Kidney glomerular epithelial cell (primary cell): ENCODE measurements at places on chromosomes 5 and 9.

GRCh38 chr5:56815658-56816545 lies 553 bp downstream of the MAP3K1 start:
- no peak for DNase-seq

DNA sequence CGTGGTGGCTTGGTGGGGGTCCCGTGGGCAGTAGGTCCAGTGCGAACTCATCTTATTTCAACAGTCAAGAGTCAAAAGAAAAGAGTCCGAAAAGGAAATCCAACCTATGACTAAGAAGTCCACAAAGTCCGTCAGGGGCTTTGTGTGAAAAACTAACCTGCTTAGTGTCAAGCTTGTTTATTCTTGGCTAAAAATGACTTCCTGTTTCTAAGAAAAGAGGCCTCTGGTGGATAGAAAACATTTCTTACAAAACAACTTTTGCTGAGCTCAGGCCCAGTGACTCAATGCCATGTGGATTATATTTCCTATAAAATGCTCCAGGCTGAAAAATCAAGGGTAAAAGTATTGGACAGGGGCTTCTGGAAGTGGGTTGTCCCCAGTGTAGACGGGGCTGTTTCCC lies 105.9 kb downstream of the GADD45G start:
- no peak for DNase-seq

- DNase-seq, result no peak
Observed at GRCh38 chr5:131450941-131451340, 184.1 kb downstream of the RAPGEF6 start.

- no peak for DNase-seq
Observed at GRCh38 chr5:100553209-100553608, 18.0 kb downstream of the FAM174A start.

- DNase-seq, result no peak
Observed at GRCh38 chr5:154866841-154867240, 8.4 kb downstream of the CNOT8 start.

- DNase-seq, result no peak
Observed at GRCh38 chr5:118441956-118442355, 546.4 kb downstream of the DTWD2 start.

DNA sequence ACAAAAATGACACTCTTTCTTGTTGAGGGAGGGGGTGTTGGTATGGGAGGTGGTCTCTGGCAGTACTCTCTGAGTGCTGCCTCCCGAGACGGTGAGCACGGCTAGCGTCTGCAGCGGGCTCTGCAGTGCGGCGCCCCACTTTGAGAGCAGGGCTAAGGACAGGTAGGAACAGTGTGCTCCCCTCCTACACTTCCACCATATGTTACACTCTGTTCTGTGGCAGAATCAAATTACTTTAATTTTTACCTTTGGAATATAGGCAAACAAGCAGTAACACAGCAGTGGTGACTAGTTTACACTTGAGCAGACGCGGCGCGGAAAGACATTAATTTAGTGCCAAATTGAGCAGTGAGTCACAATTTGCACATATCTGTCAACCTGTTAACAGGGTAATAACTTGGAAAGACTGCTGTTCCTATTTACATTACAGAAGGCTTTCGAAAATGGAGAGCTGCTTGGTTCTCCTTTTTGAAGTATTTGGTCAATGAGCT lies 136.3 kb downstream of the MED27 start:
- no peak for DNase-seq

DNA sequence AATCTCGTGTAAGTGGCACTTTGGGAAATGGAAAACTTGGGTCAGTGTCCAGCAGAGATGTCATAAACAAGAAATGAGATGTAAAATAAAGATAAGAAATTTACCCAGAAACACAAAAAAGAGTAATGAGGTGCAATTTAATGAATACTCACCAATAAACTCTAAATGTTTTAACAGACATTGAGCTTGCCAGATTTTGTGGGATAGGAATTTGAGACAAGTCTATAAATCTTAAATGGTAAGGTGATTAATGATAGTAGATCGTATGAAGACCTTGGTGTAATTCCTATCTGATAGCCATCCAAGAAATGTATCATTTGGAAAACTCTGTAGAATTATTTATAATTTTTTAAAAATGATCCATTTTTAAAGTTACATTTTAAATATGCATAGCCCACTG lies 682.4 kb downstream of the MAT2B start:
- DNase-seq, result no peak

- DNase-seq, result no peak
Observed at GRCh38 chr5:180345186-180345585, 8.0 kb downstream of the GFPT2 start.

- DNase-seq, result peak; percentile 38
Observed at GRCh38 chr9:35000535-35001284, 11.2 kb downstream of the DNAJB5 start.

GRCh38 chr5:124065508-124065907 lies 553.5 kb downstream of the CSNK1G3 start:
- DNase-seq, result no peak

DNA sequence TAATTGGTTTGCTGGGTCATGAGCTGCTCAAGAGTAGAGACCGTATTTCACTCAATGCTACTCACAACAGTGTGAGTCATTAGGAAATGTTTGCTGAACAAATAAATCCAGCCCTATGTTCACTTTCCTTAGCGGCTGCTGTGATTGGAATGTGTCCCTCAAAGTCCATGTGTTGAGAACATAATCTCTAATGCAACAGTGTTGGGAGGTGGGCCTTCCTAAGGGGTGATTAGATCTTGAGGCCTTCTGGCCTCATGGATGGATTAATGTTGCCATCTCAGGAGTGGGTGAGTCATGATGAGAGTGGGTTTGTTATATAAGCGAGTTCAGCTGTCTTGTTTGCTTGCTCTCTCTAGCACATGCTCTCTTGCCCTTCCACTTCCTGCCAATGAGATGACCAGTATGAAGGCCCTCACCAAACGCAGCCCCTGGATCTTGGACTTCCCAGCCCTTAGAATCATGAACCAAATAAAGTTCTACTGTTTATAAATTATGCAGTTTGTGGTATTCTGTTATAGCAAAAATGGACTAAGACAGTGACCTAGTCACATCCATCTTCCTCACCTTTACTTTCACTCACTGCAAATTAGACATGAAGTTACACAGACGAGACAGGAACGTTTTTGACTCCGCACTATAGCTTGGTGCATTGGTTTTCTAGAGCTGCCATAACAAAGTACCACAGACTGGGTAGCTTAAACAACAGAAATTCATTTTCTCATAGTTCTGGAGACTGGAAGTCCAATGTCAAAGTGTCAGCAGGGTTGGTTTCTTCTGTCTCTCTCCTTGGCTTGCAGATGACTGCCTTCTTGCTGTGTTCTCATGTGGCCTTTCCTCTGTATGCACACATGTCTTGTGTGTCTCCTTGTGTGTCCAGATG lies 50.9 kb upstream of the FAM169A start:
- no peak for DNase-seq

GRCh38 chr5:68239487-68239886 lies 23.9 kb downstream of the PIK3R1 start:
- DNase-seq, result peak; percentile 62

GRCh38 chr9:118156846-118157245 lies 452.6 kb downstream of the TLR4 start:
- DNase-seq, result no peak

DNA sequence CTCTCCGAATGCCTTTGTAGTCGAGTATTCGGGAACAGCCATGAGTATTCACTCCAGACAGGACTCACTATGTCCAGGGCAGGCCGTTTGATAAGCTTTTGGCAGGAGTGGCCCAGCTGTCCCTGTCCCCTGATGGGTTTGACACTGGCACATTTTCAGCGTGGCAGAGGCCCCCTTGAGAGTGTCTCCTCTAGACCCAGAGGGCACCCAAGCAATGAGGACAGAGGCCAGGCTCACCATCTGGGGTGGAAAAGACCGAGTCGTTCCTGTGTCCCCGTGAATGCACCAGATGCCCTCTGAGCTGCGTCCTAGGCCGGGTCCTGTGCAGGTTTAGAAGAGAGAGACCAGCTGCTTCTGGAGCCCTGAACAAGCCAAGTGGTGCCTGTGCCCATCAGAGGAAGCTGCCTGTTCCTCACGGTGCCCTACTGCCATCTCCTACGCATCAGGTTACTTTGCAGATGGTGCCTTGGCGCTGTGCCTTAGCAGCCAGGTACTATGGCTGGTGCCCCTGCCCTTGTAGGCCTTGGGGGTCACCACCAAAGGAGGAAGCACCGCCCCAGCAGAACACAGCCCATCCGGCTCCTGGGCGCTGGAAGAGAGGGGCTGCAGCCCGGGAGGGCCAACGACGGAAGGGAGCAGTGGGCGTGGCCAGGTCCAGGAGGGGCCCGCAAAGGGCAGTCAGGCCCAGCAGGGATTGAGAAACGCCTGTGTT lies 42.4 kb downstream of the LRSAM1 start:
- no peak for DNase-seq

GRCh38 chr9:112670991-112671625 lies 46.8 kb downstream of the INIP start:
- no peak for DNase-seq

- DNase-seq, result no peak
Observed at GRCh38 chr5:160805376-160805775, 46.6 kb downstream of the ATP10B start.

DNA sequence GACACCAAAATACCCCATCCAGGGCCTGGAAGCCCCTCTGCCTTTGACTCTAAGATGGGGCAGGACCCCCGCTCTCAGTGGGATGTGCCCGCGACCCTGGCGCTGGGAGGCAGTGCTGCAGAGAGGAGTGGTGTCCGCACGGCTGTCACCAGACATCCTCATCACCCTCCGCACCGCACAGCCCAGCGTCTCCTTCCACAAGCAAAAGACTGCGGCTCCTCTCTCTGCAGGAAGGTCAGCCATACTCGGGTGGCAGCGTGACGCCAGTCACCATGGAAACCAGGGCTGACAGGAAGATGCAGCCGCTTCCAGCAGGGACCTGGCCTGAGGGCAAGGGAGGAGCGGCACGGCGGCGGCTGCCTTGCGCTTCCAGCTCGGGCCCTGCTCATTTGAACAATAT lies 17.1 kb upstream of the SLC6A3 start:
- no peak for DNase-seq

DNA sequence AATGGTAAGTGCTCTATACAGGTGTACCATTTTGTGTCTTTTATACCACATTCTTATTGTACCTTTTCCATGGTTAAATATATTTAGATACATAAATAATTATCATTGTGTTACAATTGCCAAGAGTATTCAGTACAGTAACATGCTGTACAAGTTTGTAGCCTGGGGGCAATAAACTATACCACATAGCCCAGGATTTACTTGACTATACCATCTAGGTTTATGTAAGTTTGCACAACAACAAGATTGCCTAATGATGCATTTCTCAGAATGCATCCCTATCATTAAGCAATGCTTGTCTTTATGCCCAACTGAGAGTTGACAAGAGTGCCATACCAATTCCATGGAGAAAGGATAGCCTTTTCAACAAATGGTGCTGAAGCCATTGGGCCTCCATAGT lies 136.7 kb upstream of the PJA2 start:
- no peak for DNase-seq

- no peak for DNase-seq
Observed at GRCh38 chr9:137055385-137056364, 1.8 kb upstream of the ENTPD2 start.

- DNase-seq, result peak; percentile 72
Observed at GRCh38 chr5:79133121-79133656, 21.6 kb downstream of the BHMT start.

DNA sequence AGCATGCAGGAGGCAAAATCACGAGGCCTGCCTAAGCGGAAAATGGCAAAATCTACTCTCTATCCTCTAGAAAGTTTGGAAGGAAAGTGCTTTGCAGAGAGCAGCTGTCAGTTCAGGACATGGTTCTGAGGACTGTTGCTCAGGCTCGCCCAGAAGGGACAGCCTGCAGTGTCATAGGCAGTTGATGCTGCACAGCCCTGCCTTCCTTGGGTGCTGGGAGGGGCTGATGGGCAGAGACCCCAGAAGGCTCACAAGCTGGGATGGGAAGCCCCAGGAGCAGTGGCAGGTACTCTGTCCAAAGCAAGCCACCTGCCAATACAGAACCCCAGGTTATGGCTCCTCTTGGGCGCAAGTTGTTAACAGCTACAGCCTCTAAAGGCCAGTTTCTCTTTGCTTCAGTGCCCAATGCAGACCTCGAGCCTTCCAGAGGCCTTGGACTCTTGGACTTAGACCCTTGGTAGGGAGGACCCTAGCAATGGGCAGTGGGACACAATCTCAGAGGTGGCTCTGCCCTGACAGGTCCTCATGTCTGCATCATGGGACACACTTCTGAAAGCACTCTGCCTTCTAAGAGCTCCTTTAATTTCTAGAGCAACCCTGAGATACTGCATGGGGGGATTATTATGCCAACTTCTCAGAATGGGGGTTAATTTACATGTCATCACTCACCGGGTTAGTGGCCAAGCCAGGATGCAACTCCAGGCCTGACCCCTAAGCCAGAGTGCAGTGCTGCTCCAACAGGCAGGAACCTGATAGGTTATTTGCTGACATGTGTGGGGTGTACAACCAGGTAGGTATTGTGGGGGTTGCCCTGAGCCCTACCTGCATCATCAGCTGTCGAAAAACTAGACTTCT lies 57.1 kb downstream of the MACROH2A1 start:
- DNase-seq, result no peak

DNA sequence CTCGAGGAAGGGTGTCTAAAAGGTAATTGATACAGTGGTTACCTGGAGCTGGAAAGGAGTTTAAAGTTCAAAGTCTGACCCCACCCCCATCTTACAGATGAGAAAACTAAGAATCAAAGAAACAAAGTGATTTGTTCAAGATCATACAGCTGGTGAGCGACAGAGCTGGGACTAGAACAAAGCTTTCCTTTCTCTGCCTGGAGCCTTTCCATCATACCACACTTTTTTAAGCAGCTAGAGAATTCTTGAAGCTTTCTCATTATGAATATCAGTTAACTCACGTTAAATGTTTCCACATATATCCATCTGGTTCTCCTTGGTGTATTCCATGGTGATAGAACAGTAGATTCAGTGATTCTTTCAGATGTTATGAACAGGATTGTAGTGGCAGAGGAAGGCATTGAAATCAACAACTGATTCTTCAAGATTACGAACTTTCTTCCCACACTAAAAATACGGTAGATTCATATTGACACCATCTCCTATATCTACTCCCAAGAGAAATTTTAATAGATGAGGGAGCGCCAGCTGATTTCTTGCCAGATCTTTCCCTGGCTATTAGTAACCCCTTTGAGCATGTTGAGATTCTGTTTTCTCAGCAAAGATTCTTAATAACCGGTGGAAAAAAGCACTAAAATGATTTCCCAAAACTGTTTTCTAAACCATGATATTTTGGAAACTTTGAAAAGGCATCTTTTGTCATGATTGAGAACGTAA lies 233.7 kb downstream of the ADAMTSL1 start:
- DNase-seq, result no peak

GRCh38 chr9:94298949-94299599 lies 29.4 kb downstream of the NUTM2F start:
- DNase-seq, result no peak
